Type B pancreatic cell (in vitro differentiated cells): ENCODE measurements at places on chromosomes 3 and 15. TPM values are rescaled to one million over a fixed set of nuclear protein-coding genes. Genes with fewer than 3 reads are reported as not detected.

GRCh38 chr3:40152482-40153133 is 156.9 kb upstream of the EIF1B start:
- DNase-seq, result no peak

DNA sequence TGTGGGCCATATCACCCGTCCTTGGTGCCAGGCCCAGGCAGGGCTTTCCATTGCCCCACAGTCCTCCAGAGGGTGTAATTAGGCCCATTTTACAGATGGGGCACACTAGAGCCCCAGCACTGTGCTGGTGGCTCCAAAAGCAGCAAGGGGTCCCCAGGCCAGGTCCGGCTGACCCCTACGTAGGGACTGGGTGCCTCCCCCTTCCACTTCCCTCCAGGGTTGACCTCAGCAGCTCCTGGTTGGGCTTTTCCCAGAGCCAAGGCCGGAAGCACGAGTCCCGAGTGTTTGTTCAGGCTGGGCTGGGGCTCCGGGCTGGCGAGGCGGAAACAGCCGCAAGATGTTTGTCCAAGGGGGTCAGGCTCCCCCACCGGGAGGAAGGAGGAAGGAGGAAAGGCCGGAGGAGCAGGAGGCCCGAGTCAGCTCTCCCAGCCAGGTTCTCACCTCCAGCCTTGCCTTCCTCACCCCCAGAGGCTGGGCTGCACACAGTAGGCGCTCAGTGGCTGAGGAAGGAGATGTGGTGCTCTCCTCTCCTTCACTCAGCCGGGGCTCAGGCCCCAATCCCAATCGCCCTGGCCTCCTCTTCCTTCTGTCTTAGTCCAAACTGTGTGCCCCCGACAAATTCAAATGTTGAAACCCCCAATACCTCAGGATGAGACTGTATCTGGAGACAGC is 17.1 kb upstream of the PLXND1 start:
- DNase-seq, result no peak

GRCh38 chr3:51395493-51396213 is 4.6 kb downstream of the RBM15B start:
- no peak for DNase-seq

DNA sequence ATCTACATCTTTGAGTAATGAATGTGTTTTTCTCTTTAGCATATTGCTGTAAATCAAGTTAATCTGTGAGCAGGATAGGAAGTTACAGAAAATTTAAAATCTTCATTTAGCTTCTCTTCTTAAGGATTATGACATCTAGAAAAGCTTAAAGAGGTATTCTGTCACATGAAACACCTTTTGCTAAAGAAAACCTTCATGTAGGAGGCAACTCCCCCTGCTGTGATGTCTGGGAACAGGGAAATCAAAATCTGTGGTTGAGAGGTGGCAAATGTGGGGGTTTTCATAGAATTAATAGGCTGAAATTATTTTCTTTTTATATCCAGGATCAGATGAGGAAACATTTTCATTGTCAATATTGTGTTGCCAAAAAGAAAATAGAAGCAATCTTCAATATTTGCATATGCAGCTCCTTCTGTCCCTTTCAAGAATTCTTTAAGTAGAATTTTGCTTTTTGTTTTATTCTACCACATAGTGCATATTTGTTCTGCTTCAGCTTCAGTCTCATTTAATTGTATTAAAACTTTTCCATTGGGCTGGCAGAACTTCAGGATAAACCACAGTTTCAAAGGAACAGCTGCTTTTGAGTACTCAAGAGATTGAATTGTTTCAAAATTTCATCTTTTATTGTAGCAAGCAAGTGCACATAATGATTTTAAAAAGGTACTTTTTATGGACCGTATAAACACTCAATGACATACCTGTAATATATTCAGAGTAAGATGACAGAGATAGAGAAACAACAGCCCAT is 128.4 kb downstream of the RAP2B start:
- DNase-seq, result no peak

DNA sequence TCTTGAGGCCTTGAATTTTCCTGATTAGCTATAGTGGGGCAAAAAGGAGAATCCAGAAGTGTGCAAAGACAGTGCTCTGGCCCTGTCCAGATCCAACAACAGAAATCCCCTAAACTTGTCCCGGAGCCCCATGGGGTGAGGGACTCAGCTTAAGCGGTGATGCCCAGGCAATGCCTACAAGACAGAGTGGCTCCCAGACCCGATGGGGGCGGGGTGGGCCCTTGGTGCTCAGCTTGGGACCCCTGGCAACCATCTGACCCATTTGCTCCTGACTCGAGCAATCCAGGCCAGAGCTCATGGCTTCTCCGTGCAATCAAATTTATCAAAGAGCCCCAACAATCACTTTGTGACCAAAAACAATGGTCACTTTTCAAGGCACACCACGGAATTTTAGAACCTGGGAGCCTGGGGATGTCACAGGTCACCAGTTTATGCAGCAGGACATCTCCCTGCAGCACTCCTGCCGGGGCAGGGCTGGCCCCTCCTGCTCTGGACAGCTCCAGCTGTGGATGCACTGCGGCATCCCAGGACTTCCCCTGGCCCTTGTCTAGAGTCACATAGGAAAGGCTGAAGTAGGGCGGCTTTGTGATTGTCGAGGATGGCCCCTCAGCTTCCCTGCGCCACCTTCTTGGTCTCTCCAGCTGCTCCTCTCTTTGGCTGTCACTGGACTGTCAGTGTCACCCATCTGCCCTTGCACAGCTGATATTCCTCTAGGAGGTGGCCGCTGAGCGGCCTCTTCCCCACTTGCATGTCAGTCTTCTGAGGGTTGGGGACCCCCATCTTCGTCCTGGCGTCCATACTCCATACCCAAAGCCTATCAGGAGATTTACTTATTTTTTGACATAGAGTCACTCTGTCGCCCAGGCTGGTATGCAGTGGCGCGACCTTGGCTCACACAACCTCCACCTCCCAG is 28.4 kb downstream of the RGMA start:
- DNase-seq, result no peak

DNA sequence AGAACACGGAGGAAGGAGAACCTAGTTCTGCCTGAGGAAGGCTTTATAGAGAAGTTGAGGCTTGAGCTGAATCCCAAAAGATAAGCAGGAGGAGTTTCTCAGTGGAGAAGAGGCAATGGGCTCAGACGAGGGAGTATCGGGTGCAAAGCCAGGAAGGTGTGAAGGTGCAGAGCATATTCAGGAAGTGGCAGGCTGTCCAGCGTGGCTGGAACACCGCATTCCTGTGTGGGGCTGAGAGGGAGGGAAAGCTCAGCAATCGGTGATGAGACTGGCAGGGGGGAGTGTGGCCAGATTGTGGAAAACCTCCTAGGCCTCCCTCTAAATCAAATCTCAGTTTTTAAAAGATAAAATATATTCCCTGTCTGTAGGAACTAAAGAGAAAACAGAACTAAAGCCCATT is 63.0 kb downstream of the ARHGAP31 start:
- DNase-seq, result no peak

The XCR1 gene
- total RNA-seq, result 3.6 and 13.9 TPM in 2 replicates
